Panc1 (cell line): ENCODE measurements at places on chromosomes 3 and 15.

- no peak for DNase-seq
Observed at GRCh38 chr15:39886418-39886817, 33.6 kb downstream of the GPR176 start.

- DNase-seq, result no peak
Observed at GRCh38 chr15:48397841-48398240, 66.6 kb downstream of the DUT start.

DNA sequence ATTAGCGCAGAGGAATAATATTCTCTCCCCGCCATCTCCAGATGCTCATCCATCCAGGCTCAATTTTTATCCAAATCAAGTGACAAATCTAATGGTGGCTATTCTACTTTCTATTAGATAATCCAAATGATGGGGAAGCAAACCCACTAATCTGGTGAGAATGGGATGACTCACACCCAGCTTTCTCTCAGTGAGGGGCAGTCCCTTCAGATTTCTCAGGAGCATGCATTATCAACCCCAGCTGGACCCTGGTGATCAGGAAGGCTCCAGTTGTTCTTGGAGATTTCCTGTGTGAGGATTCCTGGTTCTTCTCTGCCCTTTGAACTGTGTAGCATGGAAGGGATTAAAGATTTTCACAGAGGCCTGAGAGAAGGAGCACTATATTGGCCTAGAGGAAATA, 358.0 kb downstream of the WDR72 start:
- no peak for DNase-seq

- DNase-seq, result no peak
Observed at GRCh38 chr15:43370310-43370974, 401 bp downstream of the ZSCAN29 start.

DNA sequence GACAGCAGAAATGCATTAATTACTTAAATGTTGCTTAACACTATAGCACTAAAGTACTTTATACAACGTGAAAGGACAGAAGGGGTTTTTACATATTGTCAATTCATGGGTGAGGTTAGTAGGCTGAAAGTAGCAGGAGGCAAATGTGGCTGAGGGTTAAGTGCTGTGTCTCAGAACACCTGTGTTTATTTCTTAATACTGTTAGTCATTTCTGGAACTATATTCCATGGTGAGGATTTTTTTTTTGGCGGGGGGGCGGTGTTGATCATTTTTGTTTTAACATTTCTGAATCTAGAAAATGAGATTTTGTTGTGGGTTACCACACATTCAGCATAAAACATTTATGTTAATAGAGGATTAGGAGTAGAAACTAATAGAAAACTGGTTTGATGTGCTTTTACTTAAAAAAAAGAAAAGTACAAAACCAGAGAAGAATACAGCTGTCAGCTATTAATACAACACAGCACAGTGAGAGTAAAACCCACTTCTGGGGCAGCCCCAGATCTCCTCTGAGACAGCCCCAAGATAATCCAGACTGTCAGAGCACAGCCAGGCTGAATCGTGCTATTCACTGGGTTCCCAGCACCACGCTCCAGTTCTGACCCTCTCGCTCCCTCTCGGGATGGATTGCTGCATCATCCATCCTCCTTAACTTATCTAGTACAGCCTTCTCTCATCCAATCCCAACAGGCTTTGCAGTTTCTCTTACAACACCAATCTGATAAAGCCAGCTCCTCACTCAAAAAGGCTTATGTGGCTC, 307.7 kb downstream of the TUSC7 start:
- no peak for DNase-seq

DNA sequence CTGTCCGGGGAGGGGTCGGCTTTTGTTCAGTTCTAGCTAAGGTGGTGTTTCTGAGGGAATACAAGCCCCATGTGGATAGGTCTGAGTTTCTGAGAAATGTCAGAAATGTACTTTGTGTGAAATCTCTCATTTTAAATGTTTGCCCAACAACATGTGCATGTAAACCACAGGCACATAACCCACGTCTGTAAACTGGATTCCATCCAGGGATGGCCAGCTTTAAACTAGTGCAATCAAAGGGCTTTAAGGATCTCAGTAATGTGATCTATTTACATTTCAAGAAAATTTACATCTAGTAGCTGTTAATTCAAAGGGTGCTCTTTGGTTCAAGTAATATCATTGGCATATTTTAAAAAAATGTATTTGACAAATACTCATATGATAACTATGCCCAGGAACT, 52.0 kb downstream of the POLR2M start:
- no peak for DNase-seq
